T-helper 17 cell (primary cell): ENCODE measurements at places on chromosomes 4 and X.

DNA sequence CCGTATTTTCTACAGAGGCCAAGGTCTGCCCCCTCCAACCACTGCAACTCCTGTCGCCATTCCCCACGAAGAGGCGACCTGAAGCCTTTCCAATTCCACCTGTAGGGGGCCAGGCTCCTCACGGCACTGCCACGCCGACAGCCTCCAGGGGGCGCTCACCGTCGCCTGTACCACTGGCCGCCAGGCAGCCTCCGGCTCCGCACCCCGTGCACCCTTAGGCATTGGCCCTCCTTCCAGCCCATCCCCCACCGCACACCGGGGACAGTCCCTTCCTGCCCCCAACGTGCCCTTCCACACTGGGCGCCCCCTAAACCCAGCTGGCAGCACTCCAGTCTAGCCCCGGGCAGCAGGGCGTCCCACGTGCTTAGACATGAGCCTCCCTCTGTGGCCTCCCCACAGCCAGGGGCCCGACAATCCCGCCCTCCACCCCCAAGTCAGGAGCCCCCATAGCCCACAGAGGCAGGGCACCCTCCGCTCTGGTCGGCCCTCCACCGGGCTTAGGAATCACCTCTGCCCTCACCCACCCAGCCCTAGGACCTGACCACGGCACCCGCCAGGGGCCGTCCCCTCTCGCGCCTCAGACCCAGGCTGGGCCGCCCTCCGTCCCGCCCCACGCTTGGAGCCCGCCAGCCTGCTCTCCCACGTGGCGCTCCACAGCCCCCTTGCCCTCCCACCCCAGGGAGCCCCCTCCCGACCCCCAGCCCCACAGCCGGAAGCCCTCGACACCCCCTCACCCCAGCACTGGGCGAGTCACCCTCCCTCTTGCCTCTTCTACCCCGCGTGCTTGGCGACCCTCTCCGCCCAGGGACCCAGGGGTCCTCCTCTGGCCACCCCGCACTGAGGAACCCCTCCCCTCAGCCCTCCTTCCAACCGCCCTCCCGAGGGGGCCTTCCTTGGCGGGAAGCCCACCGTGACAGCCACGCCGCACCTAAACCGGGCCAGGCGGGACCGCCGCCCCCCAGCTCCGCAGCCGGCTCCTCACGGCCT, 711 bp downstream of the PNMA6E start:
- DNase-seq: peak; percentile 57

DNA sequence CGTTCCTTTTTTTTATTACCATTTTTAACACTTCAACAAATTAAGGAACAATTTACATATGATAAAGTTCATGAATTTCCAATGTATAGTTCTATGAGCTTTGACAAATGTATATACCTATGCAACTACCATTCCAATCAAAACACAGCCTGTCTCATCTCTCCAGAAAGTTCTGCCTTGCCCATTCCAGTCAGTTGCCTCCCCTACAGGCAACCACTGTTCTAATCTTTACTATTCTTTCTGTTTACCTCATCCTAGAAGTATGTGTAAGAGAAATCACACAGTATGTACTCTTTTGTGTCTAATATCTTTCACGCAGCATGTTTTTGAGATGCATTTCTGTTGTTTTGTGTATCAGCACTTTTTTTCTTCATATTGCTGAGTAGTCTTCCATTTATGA, 224.9 kb downstream of the KIT start:
- no peak for DNase-seq

DNA sequence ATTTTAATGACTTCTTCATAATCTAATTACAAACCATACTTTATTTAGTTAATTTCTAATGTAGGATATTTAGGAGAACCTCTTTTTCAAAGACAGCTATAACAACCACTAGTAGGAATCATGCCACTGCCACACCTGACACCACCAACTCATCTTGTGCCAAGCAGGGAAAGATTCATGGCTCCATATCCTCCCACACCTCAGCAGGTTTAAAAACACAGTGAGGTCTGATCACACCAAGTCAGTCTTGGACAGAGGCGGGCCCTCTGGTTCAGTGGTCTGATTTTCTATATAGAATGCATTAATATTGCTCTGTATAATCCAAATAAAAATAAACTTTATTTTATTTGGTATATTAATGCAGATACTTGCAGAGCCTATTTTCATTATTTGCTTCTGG, 227.7 kb upstream of the TTC29 start:
- DNase-seq: no peak

GRCh38 chr4:184384056-184384809, 90.1 kb downstream of the IRF2 start:
- no peak for DNase-seq

DNA sequence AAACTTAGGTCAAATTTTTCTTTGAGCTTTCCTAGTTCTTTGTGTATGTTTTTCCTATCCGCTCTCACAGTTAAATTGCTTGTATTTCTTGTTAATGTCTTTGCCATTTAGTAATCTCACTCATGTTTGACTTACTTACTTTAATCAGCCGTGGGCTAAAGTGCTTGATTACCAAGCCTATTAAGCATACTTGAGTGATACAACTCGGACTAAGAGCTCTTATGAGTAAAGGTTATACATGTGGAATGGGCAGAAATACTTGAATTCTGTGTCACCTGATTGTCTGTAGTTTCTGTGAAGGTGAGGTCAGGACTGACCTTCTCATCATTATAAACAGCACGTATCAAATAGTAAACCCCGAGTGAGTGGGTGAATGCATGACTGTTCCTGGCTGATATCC, 664.5 kb downstream of the PDHA2 start:
- DNase-seq: no peak

DNA sequence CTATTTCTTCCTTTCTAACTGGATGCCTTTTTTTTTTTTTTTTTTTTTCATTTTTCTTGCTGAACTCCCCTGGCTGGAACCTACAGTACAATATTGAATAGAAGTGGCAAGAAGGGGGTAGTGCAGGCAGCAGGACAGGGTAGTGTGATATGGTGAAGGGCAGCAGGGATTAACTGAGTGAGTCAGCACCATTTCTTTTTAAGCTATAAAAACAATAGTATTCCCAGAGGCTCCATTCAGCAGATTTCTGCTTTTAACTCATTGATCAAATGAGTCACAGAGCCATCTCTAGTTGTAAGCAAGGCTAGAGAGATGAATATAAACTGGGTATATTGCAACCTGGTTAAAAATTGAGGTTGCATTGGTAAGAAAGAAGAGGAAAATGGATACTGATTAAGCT, 53.6 kb upstream of the SETD7 start:
- no peak for DNase-seq

- DNase-seq: no peak
These were observed 44.0 kb upstream of the ZCCHC12 start for GRCh38 chrX:118779581-118779980.

GRCh38 chr4:61853041-61853440, 652.9 kb downstream of the ADGRL3 start:
- DNase-seq: no peak

GRCh38 chr4:70994387-70995099, 1.1 kb downstream of the DCK start:
- DNase-seq: no peak

DNA sequence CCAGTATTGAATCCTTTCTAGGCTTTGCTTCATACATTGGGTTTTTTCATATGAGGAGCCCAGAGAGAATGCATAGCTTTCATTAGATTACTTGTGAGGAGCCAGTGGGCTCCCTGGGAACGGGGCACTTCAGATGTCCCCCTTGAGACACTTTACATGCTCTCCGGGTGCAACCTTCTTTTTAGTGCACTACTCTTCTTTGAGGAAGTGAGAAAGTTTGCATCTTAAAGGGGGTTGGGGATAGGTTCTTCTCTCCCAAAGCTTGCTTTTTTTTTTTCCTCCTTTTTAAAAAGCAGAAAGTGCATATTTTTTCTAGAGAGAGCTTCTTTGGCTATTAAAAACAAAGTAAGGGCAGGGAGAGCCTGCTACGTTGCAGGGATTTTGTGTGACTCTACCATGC, 4.3 kb downstream of the HADH start:
- DNase-seq: no peak

DNA sequence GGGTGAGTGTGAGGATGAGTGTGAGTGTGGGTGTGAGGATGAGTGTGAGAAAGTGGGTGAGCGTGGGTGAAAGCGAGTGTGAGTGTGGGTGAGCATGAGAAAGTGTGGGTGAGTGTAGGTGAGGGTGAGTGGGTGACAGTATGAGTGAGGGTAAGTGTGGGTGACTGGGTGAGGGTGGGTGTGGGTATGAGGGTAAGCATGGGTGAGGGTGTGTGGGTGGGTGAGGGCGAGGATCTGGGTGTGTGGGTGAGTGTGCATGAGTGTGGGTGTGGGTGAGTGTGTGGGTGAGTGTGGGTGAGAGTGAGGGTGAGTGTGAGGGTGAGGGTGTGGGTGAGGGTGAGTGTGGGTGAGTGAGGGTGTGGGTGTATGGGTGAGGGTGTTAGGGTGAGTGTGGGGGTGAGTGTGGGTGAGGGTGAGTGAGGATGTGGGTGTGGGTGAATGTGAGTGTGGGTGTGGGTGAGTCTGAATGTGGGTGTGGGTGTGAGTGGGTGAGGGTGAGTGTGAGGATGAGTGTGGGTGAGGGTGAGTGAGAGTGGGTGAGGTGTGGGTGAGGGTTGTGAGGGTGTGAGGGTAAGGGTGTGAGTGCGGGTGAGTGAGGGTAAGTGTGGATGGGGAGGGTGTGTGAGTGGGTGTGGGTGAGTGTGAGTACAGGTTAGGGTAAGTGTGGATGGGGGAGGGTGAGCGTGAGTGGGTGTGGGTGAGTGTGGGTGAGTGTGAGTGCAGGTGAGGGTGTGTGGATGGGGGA, 48.9 kb downstream of the ING2 start:
- DNase-seq: no peak

- no peak for DNase-seq
These were observed 106.4 kb upstream of the GPM6B start for GRCh38 chrX:13923289-13923688.

DNA sequence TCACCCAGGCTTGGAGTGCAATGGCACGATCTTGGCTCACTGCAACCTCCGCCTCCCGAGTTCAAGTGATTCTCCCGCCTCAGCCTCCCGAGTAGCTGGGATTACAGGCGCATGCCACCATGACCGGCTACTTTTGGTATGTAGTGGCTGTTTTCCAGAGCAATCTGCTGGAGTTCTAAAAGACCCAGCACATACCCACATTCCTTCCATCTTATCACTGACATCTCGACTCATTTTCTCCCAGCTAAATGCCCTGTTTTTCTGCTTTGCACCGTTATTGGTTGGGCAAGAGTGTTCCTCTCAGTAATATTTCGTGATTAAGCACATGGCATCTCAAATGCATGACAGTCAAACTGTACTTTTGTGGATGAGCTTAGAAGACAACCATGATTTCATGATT, 53.7 kb downstream of the PRKX start:
- DNase-seq: no peak

DNA sequence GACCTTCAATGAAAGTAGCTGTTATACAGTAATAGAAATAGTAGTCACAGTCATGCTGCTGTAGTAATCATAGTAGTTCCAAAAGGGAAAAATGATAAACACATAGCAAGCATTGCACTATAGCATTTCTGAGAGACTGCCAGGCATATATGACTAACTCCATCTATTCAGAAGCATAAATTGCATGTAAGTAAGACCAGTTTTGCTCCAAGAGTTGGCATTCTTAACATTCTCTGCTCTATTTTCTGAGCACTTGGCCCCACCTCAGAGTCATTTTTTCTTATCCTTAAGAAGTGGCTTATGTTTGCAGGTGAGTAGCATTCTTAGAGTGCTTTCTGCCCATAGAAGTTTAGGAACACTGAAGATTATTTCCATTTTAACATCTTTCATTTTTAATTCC, 490.3 kb upstream of the TECRL start:
- no peak for DNase-seq

GRCh38 chr4:167428156-167428555, 193.9 kb upstream of the SPOCK3 start:
- no peak for DNase-seq

- DNase-seq: no peak
These were observed 6.0 kb downstream of the EREG start for GRCh38 chr4:74370912-74371311.

- DNase-seq: no peak
These were observed 83.4 kb downstream of the SHISA3 start for GRCh38 chr4:42480717-42481116.

DNA sequence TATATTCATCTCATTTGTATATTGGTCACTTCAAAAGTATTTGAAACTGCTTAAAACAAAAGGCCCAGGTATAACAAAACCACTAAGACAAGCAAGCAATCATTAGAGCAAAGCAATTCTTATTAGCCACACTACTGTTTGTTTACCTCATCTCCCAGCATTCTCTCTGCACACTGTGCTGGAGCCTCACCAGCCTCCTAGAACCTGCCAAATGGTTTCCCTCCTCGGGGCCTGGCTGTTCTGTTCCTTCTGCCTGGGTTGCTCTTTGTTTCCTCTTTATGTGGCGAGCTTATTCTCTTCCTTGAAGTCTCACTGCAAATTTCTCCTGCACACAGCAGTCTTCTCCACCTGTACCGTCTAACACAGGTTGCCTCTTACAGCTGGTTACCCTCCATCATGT, 67.5 kb upstream of the MND1 start:
- no peak for DNase-seq

DNA sequence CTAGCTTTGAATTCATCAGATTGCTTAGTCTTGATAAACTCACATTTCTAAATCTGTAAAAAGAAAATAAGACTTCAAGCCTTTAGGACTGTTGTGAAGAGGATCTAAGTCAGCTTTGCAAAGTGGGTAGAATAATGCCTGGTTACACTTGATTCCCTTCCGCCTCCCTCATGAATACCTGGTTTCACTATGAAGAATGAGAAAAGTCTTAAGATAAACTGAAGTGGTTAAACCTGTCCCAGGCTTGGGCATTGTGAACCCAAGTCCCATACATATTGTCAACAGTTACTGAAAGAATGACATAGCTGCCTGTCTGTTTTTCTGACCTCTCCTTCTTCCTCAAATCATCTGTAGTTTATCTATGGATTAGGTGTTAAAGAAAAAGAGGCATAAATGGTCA, 16.7 kb upstream of the GBA3 start:
- no peak for DNase-seq

- no peak for DNase-seq
These were observed 18.9 kb downstream of the CAMK2D start for GRCh38 chr4:113742643-113743042.

DNA sequence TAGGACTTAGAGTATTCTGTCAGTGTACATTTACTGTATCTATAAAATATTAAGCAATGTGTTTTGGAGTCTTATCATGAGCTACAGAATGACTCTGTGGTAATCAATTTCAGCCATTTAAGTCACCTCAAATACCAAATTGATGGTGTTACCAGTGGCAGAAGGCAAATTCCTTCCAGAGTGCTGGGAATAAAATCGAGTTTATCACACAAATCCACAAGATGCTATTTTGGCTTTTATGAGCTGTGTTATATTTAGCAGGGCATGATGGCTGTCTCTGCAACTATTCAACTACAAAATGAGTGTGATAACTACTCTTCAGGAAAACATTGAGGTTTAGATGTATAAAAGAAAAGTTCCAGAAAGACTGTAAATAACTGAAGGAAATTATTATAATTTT, 78.2 kb downstream of the AREG start:
- no peak for DNase-seq
